ENCODE measurements at places on chromosomes 13 and 19.

GRCh38 chr13:67353941-67354340 is 123.8 kb upstream of the PCDH9 start:
- DNase-seq, result no peak

GRCh38 chr19:12737835-12738351 is 596 bp downstream of the GET3 start:
- DNase-seq, result no peak

GRCh38 chr19:32041681-32042292 is 303.6 kb upstream of the ZNF507 start:
- no peak for DNase-seq

- no peak for DNase-seq
Observed at GRCh38 chr13:39895254-39895653, 239.8 kb downstream of the COG6 start.
